ENCODE measurements at places on chromosomes 13 and 19.

GRCh38 chr19:2888731-2889224 is 11.9 kb upstream of the ZNF57 start:
- DNase-seq = no peak

DNA sequence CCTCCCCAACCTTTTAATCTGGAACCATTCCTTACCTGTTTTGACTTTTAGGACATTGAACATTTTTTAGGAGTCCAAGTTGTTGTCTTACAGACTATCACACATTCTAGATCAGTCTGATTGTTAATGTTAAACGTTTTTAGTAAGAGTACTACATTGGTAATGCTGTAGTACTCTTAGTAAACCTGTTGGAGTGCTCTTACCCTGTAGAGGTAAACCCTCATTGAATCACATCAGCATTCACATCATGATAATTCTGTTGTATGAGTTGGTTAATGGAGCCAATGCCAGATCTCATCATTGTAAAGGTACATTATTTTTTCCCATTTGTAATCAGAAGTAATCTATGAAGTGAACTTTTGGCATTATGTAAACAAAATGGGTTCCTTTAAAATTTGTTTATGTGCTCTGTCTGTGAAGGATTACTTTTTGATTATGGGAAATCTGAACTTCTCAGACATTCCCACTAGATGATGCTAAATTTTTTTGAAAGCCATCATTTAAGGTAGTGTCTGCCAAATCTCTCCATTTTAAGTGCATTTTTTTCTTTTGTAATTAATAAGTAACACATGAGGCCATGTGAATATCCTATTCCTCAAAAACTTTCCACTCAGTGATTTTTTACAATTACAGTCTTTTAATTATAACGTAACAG is 55.2 kb downstream of the VWA8 start:
- no peak for DNase-seq

DNA sequence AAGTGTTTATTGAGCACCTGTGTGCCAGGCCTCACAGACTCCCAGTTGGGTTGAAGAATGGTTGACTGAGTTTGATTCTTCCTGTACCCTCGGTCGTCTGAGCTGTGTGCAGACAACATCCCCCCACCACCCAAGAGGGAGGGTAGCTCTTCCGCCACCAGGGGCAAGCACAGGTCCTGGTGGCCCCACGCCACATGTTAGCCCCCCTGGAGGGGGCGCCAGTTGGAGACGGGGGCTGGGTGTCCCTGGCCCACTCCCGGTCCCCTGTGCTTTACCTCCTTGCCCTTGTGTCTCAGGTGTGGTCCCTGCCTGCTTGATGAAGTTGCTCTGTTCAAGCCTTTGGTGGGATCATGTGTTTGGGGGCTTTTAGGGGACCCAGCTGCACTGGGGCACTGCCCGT is 27.2 kb downstream of the COLGALT1 start:
- no peak for DNase-seq

DNA sequence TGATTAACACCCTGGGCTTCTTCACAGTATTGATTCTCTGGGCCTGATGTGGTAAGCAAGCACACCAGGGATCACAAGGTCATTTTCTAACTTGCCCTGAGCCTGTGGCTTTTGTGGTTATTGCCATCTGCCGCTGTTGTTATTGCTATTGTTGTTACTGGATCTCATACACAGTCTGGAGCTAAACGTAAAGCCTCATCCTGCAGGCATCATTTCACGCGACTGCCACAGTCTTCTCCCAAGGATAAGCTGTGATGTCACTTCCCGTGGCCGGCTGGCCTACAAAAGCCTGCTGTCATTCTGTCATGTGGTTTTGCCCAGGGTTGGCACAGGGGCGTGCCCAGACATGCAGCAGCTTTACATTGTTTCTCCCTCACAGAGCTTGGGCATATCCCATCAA is 154.0 kb upstream of the GPR12 start:
- DNase-seq = no peak

GRCh38 chr13:91358387-91358782 is 10.9 kb downstream of the MIR17HG start:
- DNase-seq = no peak

GRCh38 chr13:111666164-111666776 is 345.8 kb downstream of the TEX29 start:
- no peak for DNase-seq

DNA sequence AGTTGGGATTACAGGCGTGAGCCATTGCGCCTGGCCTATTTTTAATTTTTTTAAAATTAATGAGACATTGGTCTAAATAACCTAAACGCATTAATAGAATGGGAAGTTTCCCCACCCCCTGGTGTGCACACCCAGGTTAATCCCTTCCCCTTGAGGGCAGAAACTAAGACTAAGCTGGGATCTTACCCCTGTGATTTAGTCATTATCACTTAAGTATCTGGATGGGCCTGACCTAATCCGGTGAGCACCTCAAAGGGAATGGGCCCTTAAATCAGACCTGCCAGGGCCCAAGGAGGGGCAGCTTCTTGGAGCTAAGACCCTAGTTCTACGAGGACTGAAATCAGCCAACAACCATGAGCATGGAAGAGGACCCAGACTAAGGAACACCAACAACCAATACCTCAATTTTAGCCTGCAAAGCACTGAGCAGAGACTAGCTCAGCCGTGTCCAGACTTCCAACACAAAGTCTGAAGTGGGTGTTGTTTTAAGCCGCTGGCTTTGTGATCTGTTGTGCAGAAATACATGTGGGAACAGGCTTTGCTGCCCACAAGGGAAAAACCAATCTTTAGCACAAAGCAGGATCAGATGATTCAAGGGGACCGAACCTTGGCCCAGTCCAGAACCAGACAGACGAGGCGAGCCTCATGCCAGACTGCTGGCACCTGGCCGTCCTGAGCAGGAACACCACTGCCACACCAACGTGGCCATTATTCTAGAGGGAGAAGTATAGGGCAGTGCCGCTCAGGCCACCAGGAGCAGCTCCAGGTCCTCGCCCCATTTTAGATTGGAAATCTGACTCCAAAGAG is 7.1 kb downstream of the UBE2S start:
- DNase-seq = no peak

- no peak for DNase-seq
Observed at GRCh38 chr19:7883796-7884570, 4.3 kb upstream of the LRRC8E start.

DNA sequence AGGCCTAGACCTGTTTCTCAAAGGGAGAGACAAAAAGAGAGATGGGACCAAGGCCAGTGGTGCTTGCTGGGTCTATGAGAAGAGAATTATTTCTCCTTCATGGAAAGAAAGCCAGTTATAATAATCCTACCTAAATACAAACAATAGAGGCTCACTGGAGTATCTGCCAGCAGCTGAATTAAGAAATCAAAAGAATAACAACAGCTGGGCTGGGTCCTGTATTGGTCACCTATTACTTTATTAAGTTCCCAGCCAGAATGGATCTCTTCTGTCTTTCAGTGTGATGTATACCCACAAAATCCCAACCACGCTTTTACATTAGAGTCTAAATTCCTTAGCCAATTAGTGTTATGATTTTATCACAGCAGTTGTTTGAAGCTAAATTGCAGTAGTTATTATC is 297.8 kb upstream of the DACH1 start:
- DNase-seq = no peak

DNA sequence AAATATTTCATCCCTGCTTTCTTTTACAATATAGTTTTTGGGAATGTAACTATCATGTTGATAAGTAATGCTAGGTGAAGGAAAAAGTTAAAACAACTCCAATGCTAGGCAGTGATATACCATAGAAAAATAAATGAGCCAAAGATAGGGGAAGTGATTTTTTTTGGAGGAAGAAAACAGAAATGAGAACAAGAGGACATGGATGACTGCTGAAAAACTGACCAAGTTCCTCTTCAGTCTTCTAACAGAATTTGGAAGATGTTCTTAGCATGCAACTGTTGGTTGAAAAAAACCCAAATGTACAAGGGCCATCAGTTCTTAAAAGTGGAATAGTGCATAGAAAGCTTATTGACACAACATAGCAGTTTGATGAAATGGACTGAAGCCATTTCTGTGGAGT is 262.5 kb upstream of the STARD13 start:
- no peak for DNase-seq

- no peak for DNase-seq
Observed at GRCh38 chr13:31111136-31111535, 50.6 kb downstream of the HSPH1 start.

DNA sequence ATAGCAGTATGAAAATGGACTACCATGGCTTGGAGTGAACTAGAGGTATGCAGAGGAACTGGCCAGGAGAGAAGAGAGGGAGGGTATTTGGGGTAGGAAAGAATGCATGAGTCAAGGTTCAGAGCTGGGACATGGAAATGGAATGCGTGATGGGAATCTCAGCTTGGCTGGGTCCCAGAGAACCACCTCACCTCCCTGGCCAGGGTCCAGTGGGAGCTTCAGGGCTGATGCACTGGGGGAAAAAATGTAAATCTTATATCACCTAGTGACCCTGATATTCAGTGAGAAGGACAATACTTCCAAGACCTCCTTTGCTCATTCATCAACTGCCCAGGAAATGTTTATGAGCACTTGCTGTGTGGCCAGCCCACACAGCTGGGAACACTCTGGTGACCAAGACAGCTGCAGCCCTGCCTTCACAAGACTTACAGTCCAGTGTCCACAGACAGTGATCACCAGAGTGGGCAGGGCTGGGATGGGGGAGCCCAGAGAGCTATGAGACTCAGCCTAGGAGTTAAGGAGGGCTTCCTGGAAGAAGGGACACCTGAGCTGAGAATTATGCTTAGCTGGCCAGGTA is 12.8 kb downstream of the IGSF23 start:
- no peak for DNase-seq

DNA sequence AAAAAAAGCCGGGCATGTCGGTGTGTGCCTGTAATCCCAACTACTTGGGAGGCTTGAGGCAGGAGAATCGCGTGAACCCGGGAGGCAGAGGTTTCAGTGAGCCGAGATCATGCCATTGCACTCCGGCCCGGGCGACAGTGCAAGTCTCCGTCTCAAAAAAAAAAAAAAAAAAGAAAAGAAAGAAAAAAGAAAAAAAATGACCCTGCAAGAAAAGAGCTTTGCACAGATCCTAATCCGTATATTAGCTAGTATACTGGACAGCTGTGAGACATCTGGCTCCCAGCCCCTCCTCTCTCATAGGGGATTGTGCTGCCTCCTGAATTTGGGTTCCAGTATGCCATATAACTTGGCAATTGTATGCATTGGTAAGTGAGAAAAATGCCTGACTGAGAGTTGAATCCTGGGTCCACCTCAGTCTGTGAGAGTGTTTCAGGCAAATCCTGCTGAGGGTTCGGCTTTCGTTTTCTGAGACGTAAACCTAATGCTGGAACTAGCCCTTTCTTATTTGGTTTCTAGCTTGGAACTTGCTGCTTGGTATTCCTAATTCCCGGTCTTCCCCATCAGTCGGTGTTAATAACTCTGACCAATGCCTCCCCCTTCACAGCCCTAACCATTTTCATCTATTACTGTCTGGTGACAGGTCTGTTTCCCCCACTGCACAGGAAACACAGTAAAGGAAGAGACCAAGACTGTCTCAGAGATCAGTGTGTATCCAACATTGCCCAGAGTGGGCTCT is 1.3 kb upstream of the AKT2 start:
- no peak for DNase-seq

GRCh38 chr19:42521346-42522030 is 6.8 kb downstream of the CEACAM1 start:
- DNase-seq = no peak

- DNase-seq = no peak
Observed at GRCh38 chr19:3342246-3342645, 24.1 kb upstream of the NFIC start.

- DNase-seq = no peak
Observed at GRCh38 chr13:42356184-42356575, 84.2 kb downstream of the AKAP11 start.

- no peak for DNase-seq
Observed at GRCh38 chr19:5907241-5907640, 2.6 kb downstream of the VMAC start.

DNA sequence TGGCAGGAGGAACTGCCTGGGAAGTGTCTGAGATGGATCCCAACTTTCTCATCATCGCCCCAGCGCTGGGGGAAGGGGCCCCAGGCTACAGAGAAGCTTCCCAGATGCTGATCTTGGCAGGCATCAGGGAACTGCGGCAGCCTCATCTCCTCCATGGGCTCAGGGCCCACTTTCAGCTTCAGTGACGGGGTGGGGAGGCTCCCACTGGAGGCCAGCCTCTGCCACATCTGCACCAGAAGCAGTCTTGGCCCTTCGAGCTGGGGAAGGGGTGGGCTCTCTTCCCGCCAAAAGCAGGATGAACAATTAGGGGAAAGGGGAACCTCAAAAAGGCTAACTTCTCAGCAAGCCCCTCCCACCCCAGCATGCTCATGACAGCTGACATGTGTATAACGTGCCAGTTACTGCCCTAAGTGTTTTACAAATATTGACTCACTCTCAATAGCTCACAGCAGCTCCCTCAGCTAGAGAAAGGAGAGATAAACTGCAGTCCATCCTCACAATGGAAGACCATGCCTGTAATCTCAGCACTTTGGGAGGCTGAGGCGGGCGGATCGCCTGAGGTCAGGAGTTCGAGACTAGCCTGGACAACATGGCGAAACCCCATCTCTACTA is 7.1 kb upstream of the S1PR2 start:
- DNase-seq = no peak

GRCh38 chr19:30431591-30431990 is 59.4 kb downstream of the ZNF536 start:
- DNase-seq = no peak

DNA sequence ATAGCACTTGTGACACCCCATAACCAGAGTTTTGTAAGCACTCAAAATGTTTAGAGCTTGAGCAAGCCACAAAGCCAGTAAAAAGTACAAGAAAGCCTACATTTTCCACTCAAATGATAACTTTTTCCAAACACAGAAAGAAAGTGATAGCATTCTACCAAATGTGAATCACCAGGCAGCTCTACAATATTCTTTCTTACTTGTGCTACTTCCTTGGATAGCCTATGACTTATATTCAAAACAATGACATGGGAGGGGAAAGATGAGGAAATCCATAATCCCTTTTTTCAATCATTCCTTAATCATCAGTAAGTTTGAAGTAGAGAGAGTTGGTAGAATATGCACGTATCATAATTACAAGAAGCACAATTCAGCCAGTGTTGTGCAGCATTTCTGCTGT is 650.8 kb upstream of the PCDH9 start:
- DNase-seq = no peak

DNA sequence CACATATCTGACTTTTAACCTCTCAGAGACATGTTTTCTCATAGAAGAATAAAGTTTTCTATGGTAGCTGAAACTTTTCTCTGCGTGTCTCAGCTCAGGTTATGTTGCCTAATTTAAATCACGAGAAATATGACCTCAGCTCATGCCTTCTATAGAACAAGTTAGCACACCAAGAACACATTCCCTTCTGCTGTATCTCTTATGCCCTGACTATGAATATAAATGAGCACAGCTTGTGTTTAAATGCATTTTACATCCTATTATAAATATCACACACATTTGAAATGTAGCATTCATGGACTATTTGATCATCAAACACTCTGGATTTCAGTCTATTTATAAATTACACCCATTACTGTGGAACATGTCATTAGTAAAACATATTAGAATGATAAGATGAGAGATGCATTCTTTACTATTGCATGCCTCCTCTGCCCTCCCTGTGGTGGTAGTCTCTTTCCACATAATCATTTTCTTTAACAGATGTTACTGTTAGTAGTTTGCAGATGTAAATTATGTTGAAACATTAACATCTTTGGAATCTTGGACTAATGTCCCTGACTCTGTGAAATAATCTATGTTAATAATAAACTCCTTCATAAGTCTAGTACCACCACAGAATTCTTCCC is 2044.9 kb upstream of the PCDH20 start:
- no peak for DNase-seq

- DNase-seq = no peak
Observed at GRCh38 chr19:51097796-51098195, 10.4 kb downstream of the CTU1 start.

- DNase-seq = no peak
Observed at GRCh38 chr13:39494006-39494405, 109.0 kb downstream of the LHFPL6 start.
